ENCODE measurements at places on chromosomes 12 and 14. TPM values are rescaled to one million over a fixed set of nuclear protein-coding genes. Genes with fewer than 3 reads are reported as not detected.

Gene OVCH1
- not detected for total RNA-seq

Gene KCNMB4
- total RNA-seq, result 0.37 TPM

Gene ZNF410
- total RNA-seq, result 82.9 TPM

Gene STAC3
- 6.1 TPM for total RNA-seq

Gene DGKA
- total RNA-seq, result 242 TPM

Gene HPD
- not detected for total RNA-seq

Gene FAM181A
- total RNA-seq, result not detected

Gene IQSEC3
- 0.44 TPM for total RNA-seq

Gene ARHGAP5
- 32.1 TPM for total RNA-seq

Gene RNASE3
- not detected for total RNA-seq

Gene FOXA1
- total RNA-seq, result 0.11 TPM

Gene SIX4
- 1.3 TPM for total RNA-seq

Gene VRTN
- not detected for total RNA-seq

Gene GLT1D1
- 3.2 TPM for total RNA-seq

Gene BICDL1
- 127 TPM for total RNA-seq

Gene TSHR
- not detected for total RNA-seq

Gene C12orf42
- not detected for total RNA-seq

Gene VPS37B
- total RNA-seq, result 11.5 TPM

Gene RPL6
- total RNA-seq, result 1,640 TPM

Gene LBHD2
- not detected for total RNA-seq

Gene APOLD1
- 5.3 TPM for total RNA-seq

Gene P2RX2
- not detected for total RNA-seq

Gene C12orf75
- 246 TPM for total RNA-seq

Gene ALDH1L2
- total RNA-seq, result 1.4 TPM

Gene OR10A7
- total RNA-seq, result not detected

Gene FANCM
- total RNA-seq, result 14.5 TPM

Gene IAPP
- total RNA-seq, result not detected

Gene EML1
- 0.68 TPM for total RNA-seq

Gene PIGH
- 21.8 TPM for total RNA-seq

Gene TDP1
- total RNA-seq, result 95.6 TPM

Gene RND1
- 3.5 TPM for total RNA-seq

Gene TM9SF1
- total RNA-seq, result 30.8 TPM

Gene FGD4
- 1.7 TPM for total RNA-seq

Gene SIX1
- total RNA-seq, result 0.48 TPM

Gene FITM1
- total RNA-seq, result 1.0 TPM

Gene RDH12
- total RNA-seq, result not detected

Gene TSPAN11
- not detected for total RNA-seq
